ENCODE measurements at places on chromosomes 1 and 21.

DNA sequence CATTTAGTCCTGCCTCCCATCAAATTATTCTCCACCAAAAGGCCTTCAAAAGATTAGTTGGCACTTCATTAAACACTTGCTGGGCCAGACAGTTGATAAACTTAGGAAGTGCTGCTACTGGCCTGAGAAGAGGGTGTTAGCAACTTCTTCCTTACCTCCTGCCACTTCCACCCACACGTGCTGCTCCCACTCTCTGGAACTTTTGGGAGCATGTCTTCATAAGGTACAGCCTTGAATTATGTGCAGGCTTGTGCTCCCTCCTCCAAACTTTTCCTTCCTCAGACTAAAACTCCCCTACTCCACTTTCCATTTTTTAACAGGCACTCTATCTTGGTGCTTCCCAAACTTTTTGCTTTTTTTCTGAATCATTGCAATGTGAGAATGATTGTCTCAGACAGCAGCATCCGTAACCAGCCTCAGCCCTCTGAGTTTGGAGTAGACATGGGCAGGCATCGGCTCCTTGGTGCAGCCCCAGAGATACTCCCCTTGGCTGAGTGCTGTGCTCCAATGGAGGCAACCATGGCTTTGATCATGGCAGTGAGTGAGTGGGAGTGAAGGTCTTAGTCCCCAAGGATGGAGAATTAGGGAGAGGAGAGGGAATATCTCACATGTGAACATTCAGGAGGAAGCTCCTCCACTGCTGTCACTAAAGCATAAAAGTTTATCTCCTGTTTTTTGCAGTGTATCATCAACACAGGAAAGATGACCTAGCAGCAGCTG lies 8.7 kb upstream of the LELP1 start:
- no peak for DNase-seq

- DNase-seq: no peak
These were observed 607.8 kb upstream of the B3GALT2 start for GRCh38 chr1:193794239-193794638.

GRCh38 chr1:15900662-15901279 lies 53.3 kb downstream of the SPEN start:
- DNase-seq: no peak

GRCh38 chr21:17482928-17483327 lies 29.9 kb upstream of the CXADR start:
- DNase-seq: no peak

GRCh38 chr1:78797108-78797781 lies 147.6 kb downstream of the IFI44 start:
- no peak for DNase-seq

DNA sequence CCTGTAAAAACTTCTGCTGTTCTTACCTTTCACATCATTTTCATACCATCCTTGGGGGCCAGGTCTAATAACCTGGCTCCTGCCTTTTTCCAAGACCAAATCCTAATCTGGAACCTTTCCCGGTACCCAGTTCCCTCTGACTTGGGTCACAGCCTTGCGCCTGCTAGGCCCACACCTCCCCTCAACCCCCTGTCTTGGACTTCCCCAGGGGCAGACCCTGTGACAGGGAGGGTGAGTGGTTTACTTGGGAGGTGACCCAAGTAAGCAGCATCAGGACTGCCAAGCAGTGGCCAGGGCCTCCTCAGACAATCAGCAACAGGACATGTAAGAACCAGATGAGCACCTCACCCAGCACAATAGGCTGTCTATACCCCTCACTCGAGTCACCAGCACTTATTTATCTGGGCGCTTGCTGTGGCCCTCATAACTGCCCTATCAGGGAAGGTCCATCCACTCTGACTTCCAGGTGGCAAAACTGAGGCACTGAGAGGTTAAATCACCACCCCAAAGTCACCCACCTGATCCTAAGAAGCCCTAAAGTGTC lies 124.7 kb downstream of the MATN1 start:
- no peak for DNase-seq

- peak; percentile 40 for DNase-seq
These were observed 25.0 kb downstream of the SZT2 start for GRCh38 chr1:43414634-43415223.

DNA sequence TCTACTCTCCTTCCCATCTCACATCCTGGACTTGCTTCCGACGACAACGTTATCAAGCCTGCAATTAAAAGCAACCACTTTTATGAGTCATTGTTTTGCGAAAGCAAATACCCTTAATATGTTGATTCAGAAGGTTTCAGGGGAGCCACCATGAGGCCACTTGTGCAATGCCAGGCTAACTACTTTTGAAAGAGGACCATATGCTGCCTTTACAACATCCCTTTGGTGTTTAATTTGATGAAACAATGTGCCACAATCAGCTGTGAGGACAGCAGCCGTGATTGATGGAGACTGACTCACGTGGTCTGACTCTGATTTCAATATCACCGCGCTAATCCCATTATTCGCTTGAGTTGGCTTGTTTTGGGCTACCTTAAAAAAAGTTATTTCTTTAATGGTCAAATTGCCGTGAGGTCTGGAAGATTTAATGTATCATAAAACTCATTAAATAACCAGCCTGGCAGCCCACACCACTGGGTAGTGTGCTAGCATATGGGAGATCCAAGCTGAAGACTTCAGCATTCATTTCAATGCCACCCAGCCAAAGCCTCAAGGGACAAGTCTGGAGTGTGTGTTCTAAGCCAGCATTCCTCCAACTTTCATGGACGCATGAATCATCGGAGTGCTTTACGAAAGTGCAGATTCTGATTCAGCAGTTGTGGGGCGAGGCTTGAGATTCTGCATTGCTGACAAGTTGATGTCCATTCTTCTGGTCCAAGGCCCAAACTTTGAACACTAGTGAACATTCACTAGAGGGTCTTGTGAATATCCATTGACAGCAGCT lies 73.3 kb upstream of the PAXBP1 start:
- no peak for DNase-seq

- no peak for DNase-seq
These were observed 124.8 kb upstream of the LMO4 start for GRCh38 chr1:87203904-87204303.

DNA sequence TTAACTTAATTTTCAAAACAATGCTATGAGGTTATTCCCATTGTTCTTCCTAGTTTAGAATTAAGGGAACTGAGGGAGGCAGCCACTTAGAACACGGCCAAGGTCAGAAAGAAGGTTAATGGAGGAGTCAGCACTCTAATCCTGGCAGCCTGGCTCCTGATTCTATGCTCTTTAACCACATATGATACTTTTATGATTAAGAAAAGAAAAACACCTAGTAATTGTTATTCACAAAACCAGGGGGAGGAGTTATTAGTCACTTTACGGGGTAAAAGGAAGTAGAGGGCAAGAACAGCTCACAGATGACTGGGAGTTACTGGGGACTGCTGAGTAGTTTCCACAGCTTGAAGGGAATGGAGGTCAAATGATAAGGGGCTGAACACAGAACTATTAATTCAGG lies 38.6 kb downstream of the GADD45A start:
- no peak for DNase-seq

GRCh38 chr21:41160036-41160435 lies 7.9 kb upstream of the BACE2 start:
- no peak for DNase-seq

DNA sequence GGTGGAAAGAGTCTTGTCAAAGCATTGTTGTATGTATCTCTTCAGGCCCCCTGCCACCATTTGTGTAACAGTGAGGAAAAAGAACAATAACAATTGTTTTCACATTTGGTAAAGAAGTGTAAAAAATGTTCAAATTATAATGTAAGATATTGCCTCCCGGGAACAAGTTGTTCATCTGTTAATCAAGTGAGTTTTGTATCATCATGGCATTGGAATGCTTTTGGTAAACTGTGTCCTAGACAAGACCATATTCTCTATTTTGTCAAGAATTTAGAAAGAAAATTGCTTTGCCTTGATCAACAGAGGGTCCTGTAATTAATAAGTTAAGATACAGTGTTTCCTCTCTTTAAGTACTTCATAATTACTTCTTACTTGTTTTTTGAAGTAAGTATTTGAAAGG lies 692.0 kb upstream of the NR5A2 start:
- no peak for DNase-seq

DNA sequence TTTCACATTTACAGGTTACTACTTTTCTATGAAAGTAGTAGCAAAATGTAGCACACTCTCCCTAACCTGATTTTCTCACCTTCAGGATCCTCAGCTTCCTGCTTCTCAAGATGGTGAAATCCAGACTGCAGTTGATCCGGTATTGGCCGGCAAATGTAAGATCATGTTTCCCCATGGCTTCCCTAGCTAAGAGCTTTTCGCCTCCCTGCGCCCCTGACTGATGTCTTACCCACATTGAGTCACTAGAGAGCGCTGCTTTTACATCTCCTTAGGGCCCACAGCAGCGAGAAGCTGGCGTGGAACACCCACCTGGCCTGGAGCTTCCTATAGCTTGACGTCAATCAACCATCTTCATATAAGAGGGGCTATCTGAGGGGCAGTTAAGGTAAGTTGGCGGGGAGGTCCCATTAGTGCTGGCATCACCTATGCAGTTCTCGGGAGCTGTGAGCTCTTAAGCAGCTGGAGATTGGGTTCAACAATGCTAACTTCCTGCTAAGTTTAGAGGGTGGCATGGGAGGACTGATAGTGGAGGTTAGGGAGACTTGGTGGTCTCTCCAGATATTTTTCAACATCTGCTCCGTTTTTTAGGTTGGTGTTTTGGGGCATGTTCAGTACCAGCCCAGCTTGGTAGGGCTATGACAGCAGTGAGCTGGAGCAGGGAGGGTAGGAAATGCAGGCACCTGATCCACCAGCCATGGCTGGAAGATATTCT lies 5.5 kb downstream of the PTPN7 start:
- DNase-seq: no peak

DNA sequence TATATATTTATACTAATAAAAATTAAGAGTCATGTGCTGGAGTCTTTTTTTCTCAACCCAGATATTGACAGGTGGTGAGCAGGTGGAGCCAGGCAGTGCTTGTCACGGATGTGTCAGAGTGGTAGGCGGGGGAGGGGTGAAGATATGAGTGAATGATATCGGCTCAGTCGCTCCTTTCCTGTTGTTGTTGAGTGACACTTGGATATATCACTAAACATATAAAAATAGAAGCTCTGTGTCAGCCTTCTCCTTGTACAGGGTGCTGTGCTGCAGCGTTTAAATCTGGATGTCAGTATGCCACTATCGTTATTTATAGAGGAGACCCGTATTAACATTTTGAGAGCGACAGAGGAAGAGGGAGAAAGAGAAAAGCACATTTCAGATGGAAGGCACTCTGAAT lies 339.6 kb downstream of the NUF2 start:
- DNase-seq: no peak

- DNase-seq: no peak
These were observed 76.0 kb upstream of the C1orf174 start for GRCh38 chr1:3975903-3976630.

- DNase-seq: no peak
These were observed 9.7 kb downstream of the BACH1 start for GRCh38 chr21:29308456-29308783.

DNA sequence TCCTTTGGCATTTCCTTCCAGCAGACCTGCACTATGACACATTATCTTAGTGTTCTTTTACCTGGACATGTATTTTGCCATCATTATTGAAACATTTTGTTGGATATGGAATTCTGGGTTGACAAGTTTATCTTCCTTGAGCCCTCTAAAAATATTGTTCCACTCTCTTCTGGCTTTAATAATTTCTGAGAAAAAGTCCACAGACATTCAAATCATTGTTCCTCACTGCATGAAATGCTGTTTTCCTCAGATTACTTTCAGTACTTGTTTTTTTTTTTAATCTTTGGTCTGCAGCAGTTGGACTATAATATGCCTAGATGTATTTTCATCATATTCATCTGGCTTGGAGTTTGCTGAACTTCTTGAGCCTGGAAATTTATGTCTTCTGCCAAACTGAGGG lies 88.7 kb downstream of the HLCS start:
- no peak for DNase-seq

- no peak for DNase-seq
These were observed 8.2 kb downstream of the TTC13 start for GRCh38 chr1:230970432-230970831.

GRCh38 chr1:48470481-48470855 lies 1.5 kb downstream of the SPATA6 start:
- DNase-seq: no peak

DNA sequence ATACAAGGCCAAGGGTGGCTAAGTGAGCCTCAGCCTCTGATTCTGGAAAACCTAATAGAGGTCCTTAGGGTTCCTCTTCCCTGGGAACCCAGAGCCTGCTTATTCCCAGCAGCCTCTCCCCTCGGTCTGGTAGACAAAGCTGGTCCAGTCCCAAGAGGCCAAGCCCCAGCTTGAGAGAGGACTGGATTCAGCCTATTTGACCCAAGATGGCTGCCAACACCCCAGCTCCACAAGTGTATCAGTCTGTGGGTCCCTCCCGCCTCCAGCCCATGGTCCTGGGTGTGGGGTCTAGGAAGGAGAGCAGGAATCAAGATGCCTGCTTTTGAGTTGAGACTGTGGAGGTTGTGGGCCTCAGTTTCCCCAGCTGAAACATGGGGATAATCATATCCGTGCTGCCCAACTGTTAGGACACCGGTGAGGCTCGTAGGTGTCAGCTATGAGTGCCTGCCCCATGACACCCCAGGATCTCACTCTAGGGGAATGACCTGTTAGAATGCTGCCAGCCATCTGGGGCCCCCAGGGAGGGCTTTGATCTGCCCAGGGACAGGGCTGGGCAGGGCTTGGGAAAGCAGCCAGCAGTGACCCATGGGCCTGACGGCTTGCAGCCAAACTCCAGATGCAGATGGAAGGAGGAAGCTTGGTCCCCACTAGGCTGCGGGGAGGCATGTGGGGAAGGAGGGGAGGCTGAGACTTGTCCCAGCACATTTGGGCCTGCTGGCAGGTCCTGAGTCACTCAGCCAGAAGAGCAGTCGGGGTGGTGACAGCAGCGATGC lies 45.4 kb downstream of the NUAK2 start:
- DNase-seq: no peak

DNA sequence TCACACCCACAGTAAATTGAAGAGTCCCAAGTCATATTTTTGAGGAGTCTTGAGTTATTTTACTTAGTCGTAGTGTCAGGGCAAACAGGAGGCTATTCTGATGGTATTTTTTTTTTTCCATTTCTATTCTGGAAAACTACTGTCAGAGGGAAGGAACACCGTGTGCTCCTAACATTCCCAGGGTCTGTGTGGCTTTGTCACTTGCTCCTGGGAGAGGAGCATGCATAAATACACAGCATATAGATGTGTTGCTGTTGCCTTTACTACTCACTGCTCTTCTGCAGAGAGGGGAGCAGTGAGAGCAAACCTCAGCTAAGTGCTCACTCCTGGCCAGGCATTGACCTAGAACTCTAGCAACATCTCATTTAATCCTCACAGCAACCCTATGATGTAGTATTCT lies 45.8 kb downstream of the COLGALT2 start:
- no peak for DNase-seq

GRCh38 chr21:22421416-22422180 lies 1423.4 kb downstream of the NCAM2 start:
- no peak for DNase-seq

DNA sequence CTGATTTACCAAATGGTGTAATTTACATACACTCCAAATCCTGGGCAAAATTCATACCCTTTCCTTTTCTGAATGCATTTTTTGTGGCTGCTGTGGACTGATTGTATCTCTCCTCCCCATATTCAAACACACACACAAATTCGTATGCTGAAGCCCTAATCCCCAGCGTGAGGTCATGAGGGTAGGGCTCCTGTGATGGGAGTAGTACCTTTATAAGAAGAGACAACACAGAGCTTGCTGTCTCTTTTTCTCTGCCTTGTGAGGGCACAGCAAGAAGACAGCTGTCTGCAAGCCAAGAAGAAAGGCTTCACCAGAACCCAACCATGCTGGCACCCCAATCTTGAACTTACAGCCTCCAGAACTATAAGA lies 24.4 kb downstream of the DUSP10 start:
- no peak for DNase-seq

- DNase-seq: no peak
These were observed 124.1 kb upstream of the AJAP1 start for GRCh38 chr1:4530166-4530785.
